Skeletal muscle cell (primary cell): ENCODE measurements at places on chromosomes 6 and 20.

GRCh38 chr6:137794516-137795201 lies 72.4 kb upstream of the TNFAIP3 start:
- DNase-seq, result no peak

- no peak for DNase-seq
Observed at GRCh38 chr20:18665135-18665534, 77.3 kb downstream of the DTD1 start.

DNA sequence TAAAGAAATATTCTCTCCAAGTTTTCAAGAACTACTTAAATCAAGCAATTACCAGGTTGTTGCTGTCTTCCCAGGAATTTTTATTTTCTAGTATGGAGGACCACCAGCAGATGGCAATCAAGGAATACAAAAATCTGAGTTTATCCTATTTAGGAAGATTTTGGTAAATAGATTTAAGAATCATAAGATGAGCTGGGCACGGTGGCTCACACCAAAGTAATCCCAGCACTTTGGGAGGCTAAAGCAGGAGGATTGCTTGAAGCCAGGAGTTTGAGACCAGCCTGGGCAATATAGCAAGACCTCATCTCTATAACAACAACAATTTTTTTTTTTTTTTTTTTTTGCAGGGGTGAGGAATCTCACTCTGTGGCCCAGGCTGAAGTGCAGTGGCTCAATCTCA lies 19.3 kb upstream of the SEC63 start:
- DNase-seq, result no peak

- DNase-seq, result no peak
Observed at GRCh38 chr20:14609328-14610221, 272.2 kb upstream of the FLRT3 start.

DNA sequence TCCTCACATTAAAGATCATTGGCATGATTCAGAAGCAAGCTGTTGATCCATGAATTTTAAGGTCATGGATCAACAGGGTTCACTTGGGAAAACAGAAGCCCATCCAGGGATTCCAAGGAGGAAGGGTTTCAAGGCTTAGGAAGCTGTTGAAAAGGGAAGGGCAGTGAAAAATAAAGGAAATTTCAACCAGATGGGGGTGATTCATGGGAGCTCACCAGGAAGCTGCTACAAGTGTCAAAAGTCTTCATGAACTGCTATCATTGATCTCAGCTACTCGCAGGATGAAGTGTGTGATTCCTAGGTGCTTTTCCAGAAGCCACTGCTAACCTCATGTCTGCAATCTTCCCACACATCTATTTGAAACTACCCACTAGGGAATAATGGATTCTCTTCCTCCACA lies 26.2 kb downstream of the ADTRP start:
- no peak for DNase-seq

- peak; percentile 51 for DNase-seq
Observed at GRCh38 chr6:100464903-100465700, at the start of gene SIM1. Gene SIM1, minus strand, starts transcription at chr6:100464921. Its CDS starts 1,453 bp downstream, at chr6:100463468.

- DNase-seq, result no peak
Observed at GRCh38 chr6:40205801-40206200, 271.5 kb upstream of the MOCS1 start.

- DNase-seq, result no peak
Observed at GRCh38 chr6:22313796-22314195, 17.0 kb upstream of the PRL start.

GRCh38 chr20:19918965-19919329 lies 98.2 kb upstream of the NAA20 start:
- DNase-seq, result no peak

DNA sequence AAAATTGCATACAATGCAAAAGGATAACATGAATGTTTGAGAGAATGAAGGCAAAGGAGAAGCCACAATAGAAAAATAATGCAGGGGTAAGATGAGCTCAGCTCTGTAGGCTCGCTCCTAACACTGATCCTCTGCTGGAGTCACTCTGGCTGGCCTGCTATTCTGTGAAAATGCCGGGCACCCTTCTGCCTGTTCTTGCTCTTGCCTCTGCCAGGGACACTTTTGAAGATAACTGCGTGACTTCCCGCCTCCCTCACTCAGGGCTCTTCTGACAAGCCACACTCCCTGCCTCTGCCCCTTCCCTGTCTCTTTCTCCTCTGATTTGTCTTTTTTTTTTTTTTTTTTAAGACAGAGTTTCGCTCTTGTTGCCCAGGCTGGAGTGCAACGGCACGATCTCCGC lies 35.3 kb upstream of the MYBL2 start:
- DNase-seq, result no peak

- no peak for DNase-seq
Observed at GRCh38 chr20:62433658-62434497, 6.5 kb upstream of the RBBP8NL start.

GRCh38 chr6:37783025-37783855 lies 36.3 kb upstream of the ZFAND3 start:
- no peak for DNase-seq

DNA sequence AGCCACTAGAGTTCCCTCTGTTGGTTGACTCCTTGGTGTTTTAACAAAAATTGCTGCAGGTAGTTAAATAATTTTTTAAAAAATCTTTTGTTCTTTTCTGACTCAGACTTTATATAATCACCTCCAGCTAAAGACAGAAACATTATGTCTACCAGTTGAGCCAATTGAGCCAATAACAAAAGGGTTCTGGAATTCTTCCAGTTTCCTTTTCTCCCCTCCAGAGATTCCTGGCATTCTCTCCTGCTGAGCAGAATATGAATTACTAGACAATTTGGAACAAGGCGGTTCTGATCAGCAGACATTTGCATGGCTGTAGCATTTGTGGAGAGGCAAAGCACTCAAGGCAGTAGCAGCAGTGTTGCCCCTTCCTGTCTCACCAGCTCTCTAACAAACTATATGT lies 144.0 kb upstream of the SLC35B3 start:
- DNase-seq, result no peak

- no peak for DNase-seq
Observed at GRCh38 chr20:38804221-38804620, 1.3 kb upstream of the PPP1R16B start.

DNA sequence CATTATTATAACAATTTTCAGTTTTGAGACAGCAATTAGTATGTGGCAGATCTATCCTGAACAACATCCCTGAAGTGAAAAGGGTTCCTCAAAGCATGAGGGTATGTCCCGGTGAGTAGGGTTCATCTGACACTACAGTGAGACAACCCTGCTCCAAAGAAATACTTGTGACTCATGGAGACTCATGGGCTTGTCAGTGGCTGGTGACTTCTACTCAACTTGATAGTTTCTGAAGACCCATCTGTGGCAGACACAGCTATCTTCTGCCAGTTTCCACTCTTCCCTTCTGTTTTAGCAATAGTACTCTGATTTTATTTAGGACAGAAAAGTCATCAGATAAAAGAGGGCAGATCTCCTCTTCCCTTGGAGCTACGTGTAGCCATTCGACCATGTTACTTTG lies 41.4 kb downstream of the MAP3K7 start:
- no peak for DNase-seq
